Activated CD4-positive, alpha-beta T cell treated with anti-CD3 and anti-CD28 coated beads, Interleukin-2, amount 10 ng/mL, durations not matched to agents 24 days and 14 days (primary cell): ENCODE measurements at places on chromosomes 12 and 14.

DNA sequence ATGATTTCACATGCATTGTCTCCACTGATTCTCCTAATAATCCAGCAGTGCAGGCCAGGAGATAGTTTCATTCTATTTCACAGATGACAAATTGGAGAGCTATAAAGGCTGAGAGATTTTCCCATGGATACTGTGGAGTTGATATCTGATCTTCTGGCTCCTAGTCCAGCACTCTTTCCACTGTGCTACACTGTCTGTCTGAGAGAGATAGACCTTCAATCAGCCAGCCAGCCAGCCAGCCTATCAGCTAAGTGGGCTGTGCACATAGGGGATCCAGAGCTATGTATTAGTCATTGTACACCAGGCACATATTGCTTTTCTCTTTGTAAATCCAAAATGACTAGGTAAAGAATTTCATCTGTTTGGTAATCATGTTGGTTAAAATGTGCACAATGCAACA lies 91.8 kb upstream of the ATP2B1 start:
- no peak overlapping the region for H3K27ac ChIP-seq
- H3K36me3 ChIP-seq = no peaks in the 10 kb centered on the region
- H3K27me3 ChIP-seq = no peaks in the 10 kb centered on the region
- DNase-seq = no peak

DNA sequence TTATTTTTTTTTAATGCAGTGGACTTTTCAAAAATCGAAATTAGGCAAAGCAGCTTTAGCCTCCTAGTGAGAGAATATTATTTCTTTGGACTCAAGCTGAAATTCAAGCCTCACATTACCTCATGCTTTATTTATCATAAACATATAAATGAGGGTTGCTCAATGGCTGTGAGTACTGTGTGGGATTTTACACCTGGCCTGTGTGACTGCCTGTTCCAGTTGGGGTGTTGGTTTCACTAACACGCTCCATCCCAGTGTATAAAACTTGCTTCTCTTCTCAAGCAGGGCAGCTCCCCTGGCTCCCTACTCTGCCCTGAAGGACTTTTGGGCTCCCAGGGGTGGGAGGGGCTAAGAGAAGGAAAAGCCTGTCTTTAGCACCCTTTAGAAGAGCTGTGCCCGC lies 15.0 kb downstream of the ANKLE2 start:
- no peak overlapping the region for H3K4me3 ChIP-seq
- DNase-seq = no peak
- H3K36me3 ChIP-seq = peaks cover 78% of the 10 kb centered on the region
- no peaks in the 10 kb centered on the region for H3K27me3 ChIP-seq
- no peak overlapping the region for H3K27ac ChIP-seq
- H3K4me1 ChIP-seq = peaks cover 8% of the 10 kb centered on the region

- no peaks in the 10 kb centered on the region for H3K4me1 ChIP-seq
- no peaks in the 10 kb centered on the region for H3K27me3 ChIP-seq
- no peak overlapping the region for H3K27ac ChIP-seq
- H3K36me3 ChIP-seq = peaks cover 6% of the 10 kb centered on the region
- DNase-seq = no peak
Measured at GRCh38 chr14:75705014-75705413, 44.0 kb downstream of the TTLL5 start.

DNA sequence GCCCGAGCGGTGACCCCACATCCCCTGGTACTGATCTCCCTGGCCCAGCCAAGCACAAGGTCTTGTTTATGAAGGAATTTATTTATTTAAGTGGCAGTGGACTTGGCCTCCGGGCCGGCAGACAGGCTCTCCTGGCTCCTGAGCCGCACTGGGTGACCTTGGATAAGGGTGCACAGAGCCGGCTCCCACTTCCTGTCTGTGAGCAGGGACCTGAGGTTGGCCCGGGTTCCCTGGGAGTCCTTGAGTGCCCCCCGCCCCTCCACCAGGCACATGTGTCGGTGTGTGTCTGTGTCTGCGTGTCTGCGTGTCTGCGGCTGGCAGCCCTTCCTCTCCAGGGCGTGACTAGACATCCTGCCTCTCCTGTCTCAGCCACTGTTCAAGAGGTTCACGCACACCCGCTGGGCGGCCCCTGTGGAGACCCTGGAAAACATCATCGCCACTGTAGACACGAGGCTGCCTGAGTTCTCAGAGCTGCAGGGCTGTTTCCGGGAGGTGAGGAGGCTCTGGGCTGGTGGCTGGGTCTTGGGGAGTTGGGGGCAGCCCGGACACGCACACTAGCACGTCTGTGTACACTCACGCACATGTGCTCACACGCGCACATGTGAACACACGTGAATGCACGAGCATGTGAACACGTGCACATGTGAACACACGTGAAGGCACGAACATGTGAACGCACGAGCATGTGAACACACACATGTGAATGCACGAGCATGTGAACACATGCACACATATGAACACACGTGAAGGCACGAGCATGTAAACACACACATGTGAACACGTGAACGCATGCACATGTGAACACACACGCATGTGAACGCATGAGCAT lies 9.3 kb downstream of the TNFAIP2 start:
- no peak overlapping the region for H3K4me3 ChIP-seq
- H3K4me1 ChIP-seq = no peaks in the 10 kb centered on the region
- no peak overlapping the region for H3K27ac ChIP-seq
- no peaks in the 10 kb centered on the region for H3K36me3 ChIP-seq

DNA sequence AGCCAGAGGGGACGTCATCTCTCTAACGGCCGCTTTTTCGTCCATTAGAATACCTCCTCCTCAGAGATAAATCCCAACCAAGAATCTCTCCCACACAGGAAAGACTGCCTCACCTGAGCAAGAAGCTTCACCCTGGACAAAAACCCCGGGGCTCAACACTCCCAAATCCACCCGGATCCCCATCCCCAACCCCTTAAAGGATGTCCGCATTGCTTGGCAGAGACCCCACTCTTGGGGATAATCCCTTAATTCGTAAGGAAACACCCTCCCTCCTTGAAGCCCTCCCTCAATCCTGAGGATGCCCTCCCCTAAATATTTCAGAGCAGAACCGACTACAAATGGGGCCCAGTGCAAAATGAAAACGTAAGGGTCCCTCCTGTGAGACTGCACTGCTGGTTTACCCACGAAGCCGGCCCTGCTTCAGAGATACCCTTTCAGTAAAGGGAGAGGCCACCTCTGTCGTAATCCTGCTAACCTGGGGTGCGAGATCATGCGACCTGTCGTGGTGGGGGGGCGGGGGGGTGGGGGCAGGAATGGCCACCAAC lies 655 bp upstream of the DYNLL1 start:
- H3K27ac ChIP-seq = peak overlapping the region; percentile 69
- H3K4me1 ChIP-seq = peaks cover 26% of the 10 kb centered on the region
- H3K4me3 ChIP-seq = peak overlapping the region; percentile 94
- no peak for DNase-seq
- no peaks in the 10 kb centered on the region for H3K27me3 ChIP-seq
- H3K36me3 ChIP-seq = peaks cover 32% of the 10 kb centered on the region

DNA sequence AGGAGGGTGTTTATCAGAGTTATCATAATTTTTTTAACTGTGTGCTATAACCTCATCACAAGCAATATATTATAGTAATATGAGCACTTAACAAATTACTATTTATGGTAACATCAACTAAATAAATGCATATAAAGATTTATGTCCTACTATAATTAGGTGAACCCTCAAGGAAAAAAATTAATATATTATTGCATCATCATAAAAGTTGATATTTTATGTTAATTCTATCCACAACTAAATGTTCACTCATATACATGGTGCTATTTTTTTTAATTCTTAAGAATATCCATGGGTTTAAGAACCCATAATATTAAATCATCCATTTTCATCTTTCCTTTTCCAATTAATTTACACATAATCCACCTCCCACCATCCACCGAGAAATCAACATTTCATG lies 506.0 kb upstream of the USP15 start:
- no peak overlapping the region for H3K4me3 ChIP-seq
- no peaks in the 10 kb centered on the region for H3K4me1 ChIP-seq
- DNase-seq = no peak
- H3K27ac ChIP-seq = no peak overlapping the region
- no peaks in the 10 kb centered on the region for H3K36me3 ChIP-seq

DNA sequence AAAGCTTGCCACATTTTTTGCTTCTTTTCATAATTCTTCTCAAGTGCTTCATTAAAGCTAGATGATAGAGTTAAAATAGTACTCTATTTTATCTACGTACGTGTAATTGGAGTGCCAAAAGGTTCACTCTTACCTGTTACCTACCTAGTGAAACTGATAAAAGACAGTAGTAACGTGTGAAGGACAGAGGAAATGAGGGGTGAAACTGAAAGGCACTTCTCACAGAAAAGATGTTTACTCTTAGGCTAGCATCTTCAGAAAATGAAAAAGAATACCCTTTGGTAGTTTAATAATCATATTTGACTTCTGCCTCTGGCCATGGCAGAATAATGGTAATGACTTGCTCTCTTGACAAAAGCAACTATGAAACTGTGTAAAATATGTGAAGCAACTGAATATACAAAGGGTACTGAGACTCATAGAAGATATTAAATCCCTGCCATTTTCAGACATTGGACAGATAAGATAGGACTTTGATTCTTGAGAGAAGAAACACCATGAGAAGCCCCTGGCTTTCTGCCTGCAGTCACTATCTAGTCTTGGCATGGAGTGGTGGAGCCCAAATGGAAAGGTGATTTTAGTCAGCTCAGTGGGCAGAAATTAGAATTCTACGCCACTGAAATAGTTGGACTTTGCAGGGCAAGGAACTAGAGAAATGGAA lies 6.3 kb upstream of the EVL start:
- DNase-seq = no peak
- H3K4me1 ChIP-seq = peaks cover 69% of the 10 kb centered on the region
- peak overlapping the region; percentile 79 for H3K4me3 ChIP-seq
- peak overlapping the region; percentile 83 for H3K27ac ChIP-seq

- H3K27ac ChIP-seq = no peak overlapping the region
- H3K4me1 ChIP-seq = no peaks in the 10 kb centered on the region
- no peak for DNase-seq
- no peaks in the 10 kb centered on the region for H3K36me3 ChIP-seq
- no peak overlapping the region for H3K4me3 ChIP-seq
Measured at GRCh38 chr12:52521175-52521567, 977 bp upstream of the KRT5 start.

DNA sequence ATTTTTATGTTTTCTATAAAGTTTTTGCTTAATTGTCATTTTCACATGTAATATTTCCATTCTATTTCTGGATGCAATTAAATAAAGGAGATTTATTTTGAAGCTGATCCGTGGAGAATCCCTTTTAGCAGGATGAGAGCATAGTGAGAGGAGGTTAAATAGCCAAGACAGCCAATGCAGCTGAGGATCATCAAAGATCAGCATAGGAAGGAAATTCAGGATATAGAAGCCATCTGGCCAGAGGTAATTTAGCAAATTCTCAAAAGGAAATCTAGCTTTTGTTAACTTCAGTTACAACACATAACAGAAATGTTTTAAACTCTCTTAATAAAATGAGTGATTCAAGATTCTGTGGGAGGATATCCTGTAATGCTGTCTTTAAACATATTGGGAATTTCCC lies 122.8 kb upstream of the PDE3A start:
- H3K27me3 ChIP-seq = no peaks in the 10 kb centered on the region
- H3K36me3 ChIP-seq = no peaks in the 10 kb centered on the region
- DNase-seq = no peak
- H3K4me3 ChIP-seq = no peak overlapping the region

GRCh38 chr12:13602172-13602571 lies 379.2 kb downstream of the GRIN2B start:
- H3K27ac ChIP-seq = no peak overlapping the region
- H3K4me1 ChIP-seq = no peaks in the 10 kb centered on the region
- peaks cover 4% of the 10 kb centered on the region for H3K27me3 ChIP-seq
- no peak overlapping the region for H3K4me3 ChIP-seq

DNA sequence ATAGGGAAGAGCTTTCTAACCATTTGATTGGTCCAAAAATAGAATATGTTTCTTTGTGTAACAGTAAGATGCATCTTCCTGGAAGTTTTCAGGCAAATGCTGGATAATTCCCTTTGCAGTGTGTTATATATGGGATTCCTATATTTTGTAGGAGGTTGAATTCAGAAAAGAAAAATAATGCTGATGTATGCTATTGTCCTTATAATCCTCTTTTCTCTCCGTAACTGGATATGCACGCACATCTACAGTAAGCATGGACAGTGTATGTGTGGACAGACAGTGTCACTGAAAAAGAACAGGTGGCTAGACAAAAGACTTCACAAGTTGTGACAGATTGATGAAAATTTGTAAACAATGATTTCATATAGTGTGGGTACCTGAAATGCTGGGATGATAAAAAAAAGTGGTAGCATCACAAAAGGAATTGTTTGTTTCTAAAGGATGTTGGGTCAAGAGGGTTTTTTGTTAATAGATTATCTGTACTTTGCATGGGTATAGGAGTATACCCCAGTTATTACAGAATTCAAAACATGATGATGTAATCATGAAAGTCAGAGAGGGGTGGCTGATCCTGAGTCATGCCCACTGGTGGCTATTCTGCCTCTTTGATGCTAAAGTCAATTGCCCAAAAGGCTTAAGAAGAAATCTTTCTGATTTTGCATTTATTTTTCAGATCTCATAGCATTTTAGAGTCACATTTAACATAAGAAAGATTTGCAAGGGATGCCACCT lies 160.7 kb upstream of the TMTC1 start:
- H3K36me3 ChIP-seq = no peaks in the 10 kb centered on the region
- no peaks in the 10 kb centered on the region for H3K4me1 ChIP-seq
- no peak for DNase-seq
- no peak overlapping the region for H3K4me3 ChIP-seq

DNA sequence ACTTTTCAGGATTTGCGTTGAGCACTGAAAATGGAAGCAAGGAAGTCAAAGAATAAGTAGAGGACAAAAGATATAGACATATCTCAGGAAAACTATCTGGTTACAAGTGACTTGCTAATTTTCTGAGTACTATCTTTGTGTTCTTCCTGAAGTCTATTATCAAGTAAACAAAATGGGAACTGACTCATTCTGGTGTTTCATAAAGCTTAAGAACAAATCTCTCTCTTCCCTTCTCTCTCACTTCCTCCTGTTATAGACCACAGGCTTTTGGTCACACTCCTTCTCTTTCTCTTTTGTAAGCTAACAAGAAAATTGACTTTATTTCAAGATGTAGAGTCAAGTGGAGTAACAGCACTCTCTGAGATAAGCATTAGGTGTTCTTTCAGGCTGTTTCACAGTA lies 406.6 kb upstream of the SYT1 start:
- H3K4me3 ChIP-seq = no peak overlapping the region
- no peak for DNase-seq
- no peak overlapping the region for H3K27ac ChIP-seq
- H3K4me1 ChIP-seq = no peaks in the 10 kb centered on the region
- H3K36me3 ChIP-seq = no peaks in the 10 kb centered on the region
- no peaks in the 10 kb centered on the region for H3K27me3 ChIP-seq
